ENCODE measurements at places on chromosomes 6 and 20.
A peak's percentile ranks its signal among the peaks of the same experiment; 100 is the strongest.

GRCh38 chr20:45346291-45346718, 1.9 kb downstream of the SDC4 start:
- DNase-seq: no peak

GRCh38 chr20:17107127-17107526, 119.7 kb upstream of the PCSK2 start:
- no peak for DNase-seq

GRCh38 chr20:19903168-19903811, 113.9 kb upstream of the NAA20 start:
- no peak for DNase-seq

DNA sequence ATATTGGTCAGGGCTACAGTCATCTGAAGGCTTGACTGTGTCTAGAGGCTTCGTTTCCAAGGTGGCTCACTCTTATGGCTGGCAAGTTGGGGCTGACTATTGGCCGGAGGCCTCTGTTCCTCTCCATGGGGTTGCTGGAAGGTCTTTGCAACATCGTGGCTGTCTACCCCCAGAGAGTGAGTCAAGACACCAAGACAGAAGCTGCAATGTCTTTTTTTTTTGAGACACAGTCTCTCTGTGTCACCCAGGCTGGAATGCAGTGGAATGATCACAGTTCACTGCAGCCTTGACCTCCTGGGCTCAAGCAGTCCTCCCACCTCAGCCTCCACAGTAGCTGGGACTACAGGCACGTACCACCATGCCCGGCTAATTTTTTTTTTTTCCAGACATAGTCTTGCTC, 29.4 kb upstream of the KIF3B start:
- no peak for DNase-seq

DNA sequence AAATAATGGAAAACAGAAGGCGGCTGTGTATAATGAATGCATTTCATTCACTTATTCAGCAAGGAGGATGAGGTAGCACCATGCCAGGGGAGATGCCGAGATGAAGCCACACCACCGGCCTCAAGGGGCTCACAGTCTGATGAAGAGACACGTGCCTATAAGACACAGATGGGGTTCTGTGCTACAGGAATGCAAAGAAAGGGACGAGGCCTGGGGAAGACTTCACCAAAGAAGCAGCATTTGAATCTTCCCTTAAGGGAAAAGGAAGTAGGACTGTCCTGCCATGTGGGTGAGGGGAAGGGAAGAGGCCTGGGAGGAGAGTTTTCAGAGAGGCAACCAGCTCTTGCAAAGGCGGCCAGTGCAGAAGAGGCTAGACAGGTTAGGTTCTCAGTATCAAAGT, 98.9 kb downstream of the PSMG4 start:
- DNase-seq: no peak

DNA sequence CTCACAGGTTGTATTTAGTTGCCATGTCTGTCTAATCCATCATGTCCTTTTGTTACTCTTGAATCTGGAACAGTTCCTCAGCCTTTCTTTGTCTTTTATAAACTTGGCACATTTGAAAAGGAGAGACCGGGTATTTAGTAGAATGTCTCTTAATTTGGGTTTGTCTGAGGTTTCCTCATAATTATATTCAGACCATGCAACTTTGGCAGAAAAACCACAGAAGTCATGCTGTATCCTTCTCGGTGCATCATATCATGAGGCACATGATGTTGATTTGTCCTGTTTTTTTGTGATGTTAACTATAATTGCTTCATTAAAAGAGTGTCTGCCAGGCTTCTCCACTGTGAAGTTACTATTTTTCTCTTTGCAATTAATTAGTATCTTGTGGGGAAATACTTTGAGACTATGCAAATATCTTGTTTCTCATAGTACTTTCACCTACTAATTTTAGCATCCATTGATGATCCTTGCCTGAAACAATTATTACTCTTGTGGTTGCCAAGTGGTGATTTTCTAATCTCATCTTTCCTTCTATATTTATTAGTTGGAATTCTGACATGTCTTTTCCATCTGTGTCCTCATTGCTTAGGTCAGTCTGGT, 837.3 kb downstream of the DHX35 start:
- DNase-seq: no peak

DNA sequence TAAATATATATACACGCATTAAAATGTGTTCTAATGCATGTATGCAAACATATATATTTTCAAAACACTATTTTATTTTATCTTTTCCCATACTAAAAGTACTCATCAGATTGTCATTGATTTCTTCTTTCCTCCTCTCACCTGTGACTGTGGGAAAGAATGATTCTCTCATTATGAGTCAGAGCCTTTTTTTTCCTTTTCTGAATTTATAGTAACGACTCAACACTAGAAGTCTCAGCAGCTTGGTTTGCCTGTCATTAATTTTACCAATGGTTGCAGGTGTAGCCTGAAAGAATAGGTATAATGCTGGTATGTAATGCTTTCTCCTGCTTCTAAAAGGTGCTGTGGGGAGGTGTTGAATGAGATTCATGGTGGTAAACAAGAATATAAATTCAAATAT, 328.7 kb downstream of the UTRN start:
- no peak for DNase-seq

- DNase-seq: no peak
Measured at GRCh38 chr6:155850408-155850841, 394.8 kb upstream of the NOX3 start.

DNA sequence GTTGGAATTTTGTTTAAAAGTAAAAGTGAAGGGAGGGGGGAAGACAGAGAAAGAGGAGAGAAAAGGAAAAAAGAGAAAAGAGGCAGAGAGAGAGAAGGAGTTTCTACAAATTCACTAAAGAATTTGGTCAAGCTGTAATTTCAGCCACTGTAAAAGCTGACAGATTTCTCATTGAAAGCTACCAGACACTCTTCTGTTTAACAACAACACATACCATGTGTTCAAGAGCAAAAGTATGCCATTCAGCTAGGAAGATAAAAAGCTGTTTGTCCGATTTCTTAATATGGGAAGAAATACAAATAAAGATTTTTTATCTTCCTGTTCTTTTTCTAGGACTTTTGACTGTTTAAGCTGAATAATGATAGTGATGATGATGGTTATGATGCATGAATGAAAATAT, 204.8 kb upstream of the RSPO3 start:
- no peak for DNase-seq

- DNase-seq: peak; percentile 15
Measured at GRCh38 chr6:13924949-13925881, at the start of gene RNF182. Gene RNF182 (plus strand): TSS chr6:13924952. CDS start chr6:13977120, 52,168 bp downstream.

GRCh38 chr6:161064915-161065314, 73.3 kb downstream of the MAP3K4 start:
- DNase-seq: no peak
